NCI-H2081 (cell line): ENCODE measurements at places on chromosomes 16 and 17.

- DNase-seq, result no peak
Measured at GRCh38 chr16:82603784-82604411, 22.9 kb upstream of the CDH13 start.

- DNase-seq, result no peak
Measured at GRCh38 chr16:983044-984030, 1.8 kb downstream of the SOX8 start.

DNA sequence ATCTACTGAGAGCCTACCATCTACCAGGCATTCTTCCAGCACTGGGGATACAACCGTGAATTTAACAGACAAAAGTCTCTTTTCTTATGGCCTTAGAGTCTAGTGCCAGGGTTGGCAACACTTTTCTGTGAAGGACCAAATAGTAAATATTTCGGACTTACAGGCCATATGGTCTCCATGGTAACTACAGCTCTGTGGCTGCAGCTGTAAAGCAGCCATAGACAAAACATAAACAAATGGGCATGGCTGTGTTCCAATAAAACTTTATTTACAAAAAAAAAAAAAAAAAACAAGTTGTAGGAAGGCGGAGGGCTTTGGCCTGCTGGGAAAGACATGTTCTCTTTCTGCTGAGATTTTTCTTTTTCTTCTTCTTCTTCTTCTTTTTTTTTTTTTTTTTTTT, 98.7 kb downstream of the ABCC12 start:
- DNase-seq, result no peak

GRCh38 chr17:30084788-30085187, 31.8 kb upstream of the NSRP1 start:
- DNase-seq, result no peak

- DNase-seq, result no peak
Measured at GRCh38 chr17:3915995-3916696, at the start of gene P2RX1. Gene P2RX1 (minus strand): TSS chr17:3916465. CDS start chr17:3916225, 240 bp downstream.

GRCh38 chr17:63277629-63278028, 168.5 kb downstream of the CYB561 start:
- DNase-seq, result no peak
